ENCODE measurements at places on chromosomes 7 and 10. TPM values are rescaled to one million over a fixed set of nuclear protein-coding genes. Genes with fewer than 3 reads are reported as not detected.

The STAG3 gene
- 0.22 TPM for total RNA-seq

The EPO gene
- total RNA-seq, result not detected

The MRC1 gene
- 0.05 TPM for total RNA-seq

The CHST15 gene
- total RNA-seq, result 8.1 TPM

The CYP2C8 gene
- not detected for total RNA-seq

The LRIT1 gene
- total RNA-seq, result not detected

The NCF1 gene
- total RNA-seq, result 0.09 TPM
